HCT116 (cell line): ENCODE measurements at places on chromosomes 6 and 20. TPM values are rescaled to one million over a fixed set of nuclear protein-coding genes. Genes with fewer than 3 reads are reported as not detected.

Gene MBOAT1
- total RNA-seq = 11.7 TPM

Gene SLC17A2
- total RNA-seq = not detected

DNA sequence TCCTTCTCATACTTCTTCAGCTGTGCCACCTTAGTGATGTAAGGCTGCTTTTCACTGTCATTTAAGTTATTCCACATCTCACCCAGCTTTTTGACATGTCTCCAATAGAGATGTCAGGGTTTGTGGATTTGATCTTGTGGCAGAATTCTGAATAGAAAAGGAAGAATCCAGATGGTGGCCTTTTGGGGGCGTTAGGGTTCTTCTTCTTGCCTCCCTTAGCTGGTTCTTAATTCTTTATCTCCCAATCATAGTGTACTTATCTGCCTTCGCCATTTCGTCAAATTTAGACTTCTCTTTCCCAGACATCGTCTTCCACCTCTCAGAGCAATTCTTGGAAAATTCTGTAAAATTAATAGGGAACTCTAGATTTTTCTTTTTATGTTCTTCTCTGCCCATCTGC is 422.9 kb downstream of the GJA1 start:
- H3K4me3 ChIP-seq = no peak overlapping the region
- H3K36me3 ChIP-seq = no peaks in the 10 kb centered on the region
- no peaks in the 10 kb centered on the region for H3K27me3 ChIP-seq
- DNase-seq = no peak

DNA sequence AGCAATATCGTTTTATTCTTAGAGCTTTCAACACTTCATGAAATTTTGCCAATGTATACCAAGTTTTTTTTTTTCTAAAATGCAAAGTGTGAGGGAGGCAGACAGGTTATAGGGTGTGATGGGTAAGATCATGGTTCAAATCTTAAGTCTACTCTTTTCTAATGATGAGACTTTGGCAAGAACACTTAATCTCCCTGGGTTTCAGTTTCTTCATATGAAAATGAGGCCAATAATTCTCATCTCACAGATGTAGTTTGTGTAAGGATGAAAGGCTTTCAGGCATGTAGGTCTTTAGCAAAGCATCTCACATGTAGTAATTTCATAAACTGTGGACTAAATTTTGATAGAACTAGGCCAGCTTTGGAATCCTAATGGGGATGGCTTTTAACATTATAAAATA is 457.1 kb downstream of the QKI start:
- H3K27me3 ChIP-seq = no peaks in the 10 kb centered on the region
- H3K4me3 ChIP-seq = no peak overlapping the region
- no peak overlapping the region for H3K27ac ChIP-seq
- DNase-seq = no peak
- H3K36me3 ChIP-seq = no peaks in the 10 kb centered on the region

Gene CAGE1
- total RNA-seq = 0.20 TPM

Gene RRP36
- 63.4 TPM for total RNA-seq
